IPS-NIHi11 (cell line): ENCODE measurements at places on chromosomes 2 and 18.

GRCh38 chr2:169351725-169352124 lies 10.6 kb downstream of the LRP2 start:
- no peak for DNase-seq

DNA sequence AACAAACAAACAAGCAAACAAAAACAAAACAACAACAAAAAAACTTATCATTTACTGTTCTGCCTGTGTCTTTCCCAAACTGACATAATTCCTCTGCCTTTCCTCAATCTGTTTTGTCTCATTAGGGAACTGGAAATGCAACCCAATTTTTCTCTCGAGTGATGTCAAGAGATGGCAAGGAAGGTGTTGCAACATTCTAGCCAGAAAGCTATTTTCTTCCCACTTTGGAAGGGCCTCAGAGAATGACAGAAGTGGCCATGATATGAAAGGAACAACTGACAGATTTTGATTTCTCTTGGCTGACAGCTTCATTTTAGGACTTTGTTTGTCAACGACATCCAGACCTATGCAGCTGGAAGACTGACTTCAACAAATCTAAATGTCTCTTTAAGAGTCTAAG lies 24.7 kb downstream of the RND3 start:
- no peak for DNase-seq

DNA sequence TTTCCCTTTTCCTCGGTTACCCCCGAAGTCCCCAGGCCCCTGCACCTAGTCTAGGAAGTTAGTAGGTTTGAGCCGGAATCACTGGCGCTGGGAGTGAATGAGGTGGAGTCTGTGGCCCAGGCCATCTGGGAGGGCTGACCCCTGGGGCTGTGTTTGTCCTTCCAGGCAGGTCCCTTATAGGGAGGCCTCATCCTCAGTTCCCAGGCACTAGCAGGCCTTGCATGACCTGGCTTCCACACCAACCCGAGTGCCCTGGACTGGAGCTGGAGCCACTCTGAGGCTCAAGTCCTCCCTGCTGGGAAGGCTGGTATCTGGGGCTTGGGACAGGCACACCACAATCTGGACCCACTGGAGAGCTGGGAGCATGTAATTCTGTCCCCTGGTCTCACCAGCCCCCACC lies 111.0 kb downstream of the DYSF start:
- no peak for DNase-seq

GRCh38 chr2:189836644-189837043 lies 52.4 kb downstream of the PMS1 start:
- DNase-seq = no peak

- DNase-seq = no peak
Observed at GRCh38 chr2:62492048-62492447, 13.9 kb downstream of the TMEM17 start.

DNA sequence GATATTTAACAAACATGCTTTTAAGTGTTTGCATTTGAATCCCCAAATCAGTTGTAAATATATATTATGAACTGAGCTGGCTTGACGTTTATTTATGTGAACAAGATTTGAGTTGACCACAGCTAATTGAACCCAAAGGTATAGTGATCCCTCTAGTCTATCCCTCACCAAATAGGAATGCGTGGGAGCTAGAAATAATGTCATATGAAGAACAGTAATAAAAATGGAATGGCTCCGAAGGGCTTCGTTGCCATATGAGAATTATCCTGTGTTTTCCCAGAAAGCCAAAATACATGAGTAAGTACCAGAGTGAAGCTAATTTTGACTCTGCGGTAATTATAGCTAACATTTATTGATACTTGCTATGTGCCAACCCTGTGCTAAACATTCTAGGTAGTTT lies 142.7 kb downstream of the ADCYAP1 start:
- no peak for DNase-seq

GRCh38 chr2:229445019-229445418 lies 173.9 kb upstream of the PID1 start:
- DNase-seq = no peak

DNA sequence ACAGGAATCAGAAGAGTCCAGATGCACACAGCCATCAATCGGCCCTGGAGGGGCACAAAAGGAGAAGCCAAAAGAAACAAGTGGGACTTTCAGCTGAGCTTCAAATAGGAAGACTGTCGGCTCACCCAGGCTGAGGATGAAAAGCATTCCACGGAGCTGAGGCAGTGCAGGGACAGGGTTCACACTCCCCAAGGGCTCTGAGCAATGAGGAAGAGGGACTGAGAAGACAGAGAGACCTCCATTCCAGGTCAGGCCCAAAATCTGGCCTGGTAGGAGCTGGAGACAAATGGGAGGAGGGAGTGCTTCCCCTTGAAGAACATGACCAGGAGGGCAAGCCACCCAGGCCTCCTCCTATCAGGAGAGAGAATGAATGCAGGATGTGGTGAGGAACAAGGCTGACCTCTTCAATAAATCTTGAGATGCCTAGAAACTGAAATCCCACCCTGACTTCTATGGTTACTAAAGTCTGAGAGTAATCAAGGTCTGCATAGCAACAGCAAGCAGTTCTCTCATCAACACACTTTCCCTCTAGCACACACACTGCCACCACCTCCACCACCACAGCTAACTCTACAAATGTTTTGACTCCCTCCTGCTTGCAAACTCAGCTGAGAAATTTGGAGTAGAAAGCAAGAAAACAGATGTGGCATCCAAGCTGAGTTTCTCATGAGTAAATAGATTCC lies 434.4 kb downstream of the TNS1 start:
- DNase-seq = no peak

DNA sequence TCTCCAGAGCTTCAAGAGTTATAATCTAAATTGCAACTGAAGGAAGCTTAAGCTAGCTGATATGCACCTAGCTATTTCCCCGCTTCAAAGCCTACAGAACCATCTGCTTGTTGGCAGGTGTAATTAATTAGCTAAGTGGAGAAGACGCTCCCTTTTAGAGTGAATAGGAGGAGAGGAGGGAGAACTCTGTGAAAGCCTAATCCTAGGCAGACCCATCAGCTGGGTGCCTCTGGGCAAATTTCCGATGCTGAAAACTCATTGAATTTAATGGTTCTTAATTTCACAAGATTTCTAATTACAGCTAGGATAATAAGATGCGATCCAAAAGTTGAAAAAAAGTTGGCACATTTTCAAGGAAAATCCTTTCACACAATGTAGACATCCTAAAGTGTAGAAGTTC lies 735.9 kb downstream of the ERBB4 start:
- DNase-seq = no peak

DNA sequence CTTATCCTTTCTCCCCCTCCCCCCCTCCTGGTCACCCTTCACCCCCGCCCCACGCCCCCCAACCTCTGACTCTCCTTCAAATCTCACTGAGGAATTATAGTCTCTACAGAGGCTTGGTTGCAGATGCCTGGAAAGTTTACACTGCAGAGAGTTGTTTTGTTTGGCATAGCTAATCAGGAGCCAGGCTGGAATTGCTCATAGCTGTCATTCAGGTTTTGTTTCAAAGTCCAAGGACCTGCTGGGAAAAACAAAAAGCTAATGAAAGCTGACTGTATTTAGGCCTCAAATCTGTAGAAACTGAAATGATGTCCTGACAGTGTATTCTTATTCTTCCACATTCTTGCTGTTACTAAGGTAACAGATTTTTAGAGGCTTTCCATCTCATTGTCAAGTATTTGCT lies 22.6 kb downstream of the GREB1L start:
- DNase-seq = peak; percentile 39

DNA sequence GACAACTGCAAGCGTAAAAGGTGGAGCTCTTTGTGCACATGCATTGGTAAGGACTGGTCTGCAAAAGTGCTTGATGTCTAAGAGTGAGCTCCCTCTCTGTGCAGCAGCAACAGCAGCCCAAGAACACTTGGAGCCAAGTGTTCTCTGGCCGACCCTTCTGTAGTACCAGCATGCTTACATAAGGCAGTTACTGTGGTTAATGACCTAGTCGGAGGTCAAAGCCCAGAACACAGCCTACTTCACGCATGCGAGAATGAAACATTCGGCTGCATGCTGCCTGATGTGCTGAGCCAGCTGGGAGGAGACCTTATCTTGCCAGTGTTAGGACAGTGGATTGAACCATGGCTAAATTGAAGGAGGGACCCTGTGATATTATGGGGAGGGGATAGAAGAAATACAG lies 21.3 kb downstream of the NCAPH start:
- no peak for DNase-seq

- no peak for DNase-seq
Observed at GRCh38 chr18:2655954-2656236, 369 bp downstream of the SMCHD1 start.

GRCh38 chr2:174333372-174334277 lies 1.1 kb upstream of the SP9 start:
- peak; percentile 3 for DNase-seq

DNA sequence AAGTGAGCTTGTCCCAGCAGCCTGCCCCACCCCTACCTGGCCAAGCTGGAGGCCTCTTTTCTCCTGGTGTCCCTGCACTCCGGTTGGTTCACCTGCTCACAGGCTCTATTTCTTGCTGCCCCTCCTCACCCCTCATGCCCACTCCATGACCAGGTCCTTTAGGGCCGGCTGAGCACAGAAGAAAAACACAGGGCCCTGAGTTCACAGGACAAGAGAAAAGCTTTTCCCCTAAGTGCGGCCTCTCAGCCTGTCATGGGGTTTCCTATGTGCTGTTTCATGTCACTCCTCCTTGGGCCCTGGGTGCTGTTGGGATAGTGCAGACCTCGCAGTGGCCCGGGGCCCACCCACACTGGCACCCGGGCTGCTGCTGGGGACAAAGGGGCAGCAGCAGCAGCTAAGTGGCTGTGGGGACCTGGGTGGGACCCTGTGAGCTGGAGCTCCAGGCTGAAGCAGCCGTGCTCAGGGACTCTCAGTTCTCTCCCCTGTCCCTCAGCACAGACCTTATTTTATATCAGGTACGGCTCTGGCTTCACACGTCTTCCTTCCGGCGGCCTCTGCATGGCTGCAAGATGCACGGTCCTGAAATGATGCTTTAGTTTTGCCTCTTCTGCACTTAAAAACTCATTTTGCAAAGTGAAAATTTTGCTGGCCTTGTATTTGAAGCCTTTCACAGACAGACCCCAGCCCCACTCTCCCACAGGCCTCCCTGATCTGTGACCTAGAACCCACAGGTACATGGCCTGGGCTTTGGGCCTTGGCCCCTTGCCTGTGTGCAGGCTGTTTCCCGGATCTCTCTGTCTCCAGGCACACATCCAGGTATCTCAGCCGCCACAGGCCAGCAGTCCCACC lies 71.8 kb downstream of the SH3RF3 start:
- no peak for DNase-seq

- DNase-seq = no peak
Observed at GRCh38 chr2:221444106-221444505, 128.0 kb downstream of the EPHA4 start.

DNA sequence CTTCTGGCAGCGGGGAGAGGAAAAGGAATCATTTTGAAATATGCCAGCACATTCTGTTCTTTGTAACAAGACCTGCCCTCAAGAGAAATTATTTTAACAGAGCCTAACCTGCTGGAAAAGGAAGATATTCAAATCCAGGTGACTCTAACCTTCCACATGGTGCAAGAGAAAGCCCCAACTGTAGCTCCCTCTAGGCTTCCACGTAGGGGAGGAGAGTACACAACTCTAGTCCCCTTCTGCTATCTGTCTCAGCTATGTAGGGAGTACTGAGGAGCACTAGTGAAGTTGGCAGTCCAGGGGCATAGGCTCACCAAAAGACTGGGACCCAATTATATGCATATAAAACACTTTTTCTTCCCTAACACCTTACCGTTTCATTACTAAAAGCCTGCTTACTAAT lies 82.2 kb upstream of the SIX3 start:
- no peak for DNase-seq

DNA sequence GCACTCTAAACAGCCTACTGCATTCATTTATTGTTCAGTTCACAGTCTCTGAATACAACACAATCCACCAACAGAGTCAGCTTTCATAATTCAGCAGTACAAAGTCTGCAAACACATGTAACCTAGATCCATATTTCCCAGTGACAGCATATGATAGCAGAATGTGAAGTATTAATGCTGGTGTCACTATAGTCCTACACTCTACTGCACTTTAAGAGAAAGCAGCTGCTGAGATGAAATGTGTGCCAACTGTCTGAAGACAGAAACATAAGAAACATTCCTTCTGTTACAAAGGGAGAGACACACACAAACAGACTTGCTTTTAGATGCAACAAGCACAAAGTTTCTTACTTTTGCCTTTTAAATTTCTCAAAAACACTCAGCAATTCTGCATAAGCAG lies 441.8 kb downstream of the ZEB2 start:
- DNase-seq = no peak

- DNase-seq = no peak
Observed at GRCh38 chr2:105238664-105239240, 2.8 kb upstream of the GPR45 start.

- no peak for DNase-seq
Observed at GRCh38 chr2:236988690-236989624, 96.7 kb upstream of the COPS8 start.

DNA sequence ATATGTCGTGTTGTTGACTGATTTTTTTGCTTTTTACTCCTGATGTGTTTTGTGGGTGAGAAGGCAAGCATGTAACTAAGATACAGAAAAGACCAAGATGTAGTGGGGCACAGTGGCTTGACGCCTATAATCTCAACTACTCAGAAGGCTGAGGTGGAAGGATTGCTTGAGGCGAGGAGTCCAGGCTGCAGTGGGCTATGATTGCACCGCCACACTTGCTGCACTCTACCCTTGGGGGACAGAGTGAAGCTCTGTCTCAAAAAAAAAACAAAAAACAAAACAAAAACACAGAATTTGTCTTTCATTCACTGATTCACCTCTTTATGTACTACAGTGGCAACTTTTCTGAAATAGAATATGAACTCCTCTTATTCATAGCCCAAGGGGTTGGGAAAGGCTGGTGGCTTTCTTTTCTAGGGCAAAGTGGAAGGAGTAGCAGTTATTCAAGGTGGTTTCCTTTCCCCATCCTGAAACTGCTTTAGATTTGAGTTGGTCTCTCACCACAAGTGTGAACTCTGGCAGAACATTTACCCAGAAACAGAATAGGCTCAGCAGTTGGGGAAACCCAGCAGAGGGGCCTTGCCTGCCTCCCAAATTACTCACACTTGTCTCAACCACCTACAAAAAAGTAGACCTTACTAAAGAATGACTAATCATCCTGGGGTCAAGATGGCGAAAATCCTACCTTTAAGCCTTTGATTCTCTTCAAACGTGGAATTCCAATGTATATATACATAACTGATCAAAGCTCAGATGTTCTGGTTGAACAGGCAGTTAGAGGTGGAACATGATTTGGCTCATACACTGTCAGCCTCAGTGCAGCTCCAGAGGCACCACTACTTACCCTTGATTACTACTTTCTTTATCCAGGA lies 6.5 kb downstream of the TANK start:
- DNase-seq = no peak
